T-helper 9 cell (primary cell): ENCODE measurements at places on chromosomes 4 and X.

DNA sequence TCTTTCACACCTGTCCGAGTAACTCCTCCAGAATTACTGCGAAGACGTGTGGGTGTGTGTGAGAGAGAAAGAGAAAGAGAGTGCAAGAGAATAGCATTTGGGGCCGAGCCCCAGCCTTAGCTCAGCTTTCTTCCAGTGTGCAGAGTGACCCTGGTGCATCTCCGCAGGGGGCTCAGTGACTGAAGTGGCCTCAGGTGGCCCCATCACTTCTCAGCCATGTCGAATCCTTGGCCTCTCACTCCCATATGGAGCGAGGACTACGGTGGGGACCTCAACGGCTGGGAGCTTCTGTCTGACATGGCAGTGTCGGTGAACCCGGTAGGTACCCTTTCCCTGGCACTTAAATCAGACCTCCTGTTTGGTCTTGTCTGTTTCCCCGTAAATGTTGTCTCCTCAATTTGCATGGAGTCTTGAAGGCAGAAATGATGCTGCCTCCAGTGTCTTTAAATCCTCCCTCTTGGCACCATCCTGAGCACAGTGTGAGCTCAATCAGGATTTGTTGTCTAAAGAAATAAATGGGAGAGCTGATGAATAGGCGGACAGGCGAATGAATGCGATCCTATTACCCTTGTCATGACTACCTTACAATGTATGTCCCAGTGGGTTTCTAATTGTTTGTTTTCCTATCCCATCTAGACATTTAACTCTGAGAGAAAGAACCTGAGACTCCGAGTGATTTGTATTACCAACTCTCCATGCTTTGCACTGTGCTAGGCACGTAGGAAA is 305.9 kb downstream of the AFF2 start:
- DNase-seq: no peak

DNA sequence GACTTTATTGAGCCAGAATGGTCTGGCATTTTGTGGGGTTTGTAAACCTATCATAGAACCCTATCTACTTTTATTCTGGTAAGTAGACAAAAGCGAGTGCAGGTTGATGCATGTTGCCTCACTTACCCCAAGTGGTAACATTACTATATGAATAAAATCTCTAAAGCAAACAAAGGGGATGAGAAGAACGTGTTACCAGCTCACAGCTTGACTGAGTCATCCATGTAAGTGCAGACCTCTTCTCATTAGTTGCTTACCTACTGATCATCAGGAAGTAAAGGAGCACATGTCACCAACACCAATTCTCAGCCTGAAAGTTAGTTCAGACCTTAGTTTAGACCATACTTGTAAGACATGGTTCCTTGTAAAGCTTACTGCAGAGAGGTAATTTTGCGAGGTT is 1328.3 kb downstream of the C4orf33 start:
- DNase-seq: no peak

DNA sequence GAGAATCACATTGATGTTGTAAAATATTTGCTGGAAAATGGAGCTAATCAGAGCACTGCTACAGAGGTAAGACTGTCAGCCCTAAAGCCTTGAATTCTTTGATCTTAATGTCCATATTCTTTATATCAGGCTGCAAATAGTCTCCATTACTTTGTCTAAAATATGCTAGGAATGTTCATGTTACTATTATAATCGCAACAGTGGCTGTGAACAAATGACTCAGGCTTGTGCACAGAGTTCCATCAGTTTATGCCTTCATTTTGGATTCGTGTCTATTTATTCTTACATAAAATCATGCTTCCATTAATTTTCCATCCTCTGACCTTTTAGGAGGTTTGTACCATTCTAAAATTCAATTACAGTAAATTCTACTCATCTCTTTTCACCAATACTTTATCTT is 182.7 kb downstream of the ANK2 start:
- DNase-seq: no peak

GRCh38 chrX:120549483-120550452 is 11.0 kb downstream of the CUL4B start:
- DNase-seq: no peak

- DNase-seq: no peak
Observed at GRCh38 chr4:108080747-108081146, 88.0 kb downstream of the LEF1 start.

DNA sequence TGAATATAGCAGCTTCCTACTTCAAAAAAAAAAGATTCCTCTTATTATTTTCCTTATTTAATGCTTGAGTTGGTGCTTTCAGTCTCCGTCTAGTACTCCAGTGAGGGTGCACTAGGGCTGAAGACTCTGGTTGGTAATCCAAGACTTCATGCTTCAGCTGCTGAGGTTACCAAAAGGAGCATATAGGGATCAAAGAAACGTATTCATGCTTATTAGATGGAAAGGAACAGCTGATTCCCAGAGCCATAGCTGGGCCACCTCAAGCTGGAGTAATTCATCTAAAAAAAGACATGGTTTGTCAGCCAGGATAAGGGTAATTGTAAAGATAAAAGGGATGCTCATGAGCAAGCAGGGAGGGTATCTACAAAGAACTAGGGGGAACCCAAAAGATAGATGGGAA is 131.7 kb upstream of the FAM47B start:
- no peak for DNase-seq

DNA sequence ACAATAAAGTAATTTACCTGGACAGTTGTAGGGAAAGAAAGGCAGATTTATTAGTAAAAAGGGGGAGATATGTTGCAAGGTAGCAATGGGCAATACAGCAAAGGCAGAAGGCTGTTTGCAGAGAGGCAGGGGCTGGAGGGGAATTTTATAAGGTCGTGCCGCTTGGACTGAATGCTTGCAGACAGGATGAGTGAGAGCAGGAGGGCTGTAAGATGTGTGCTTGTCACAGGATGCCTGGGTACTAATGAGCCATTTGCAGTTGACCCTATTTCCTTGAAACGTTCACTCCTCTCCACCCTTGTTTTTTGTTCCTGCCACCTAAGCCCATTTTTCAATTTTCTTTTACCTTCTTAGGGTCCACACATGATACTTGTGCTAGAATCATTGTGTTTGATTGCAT is 214.7 kb downstream of the TRAM1L1 start:
- DNase-seq: no peak

GRCh38 chr4:148448141-148448540 is 5.9 kb upstream of the NR3C2 start:
- DNase-seq: no peak

- DNase-seq: peak; percentile 6
Observed at GRCh38 chr4:107931775-107932321, 499 bp downstream of the CYP2U1 start.

GRCh38 chr4:10096201-10096977 is 20.2 kb downstream of the WDR1 start:
- peak; percentile 60 for DNase-seq

- DNase-seq: no peak
Observed at GRCh38 chr4:21512353-21512752, 436.2 kb downstream of the KCNIP4 start.

- no peak for DNase-seq
Observed at GRCh38 chr4:42371305-42372252, 25.7 kb upstream of the SHISA3 start.

DNA sequence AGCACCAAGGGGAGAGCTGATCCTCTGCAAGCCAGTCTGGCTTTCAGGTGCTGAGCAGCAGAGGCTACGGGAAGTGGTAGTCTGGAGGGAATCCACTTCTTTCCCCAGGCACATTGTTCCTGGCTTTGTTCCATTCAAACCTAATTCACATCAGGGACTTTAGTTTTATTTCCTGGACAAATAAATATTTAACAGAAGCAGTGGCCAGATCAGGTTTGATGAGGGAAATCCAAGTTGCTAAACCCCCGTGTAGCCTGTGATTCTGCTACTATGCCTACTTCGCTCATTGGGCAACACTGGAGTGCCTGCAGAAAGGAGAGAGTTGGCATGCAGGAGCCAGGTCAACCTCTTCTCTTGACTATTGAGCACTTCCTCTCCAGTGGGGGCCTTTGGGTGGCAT is 13.8 kb upstream of the STBD1 start:
- DNase-seq: no peak

DNA sequence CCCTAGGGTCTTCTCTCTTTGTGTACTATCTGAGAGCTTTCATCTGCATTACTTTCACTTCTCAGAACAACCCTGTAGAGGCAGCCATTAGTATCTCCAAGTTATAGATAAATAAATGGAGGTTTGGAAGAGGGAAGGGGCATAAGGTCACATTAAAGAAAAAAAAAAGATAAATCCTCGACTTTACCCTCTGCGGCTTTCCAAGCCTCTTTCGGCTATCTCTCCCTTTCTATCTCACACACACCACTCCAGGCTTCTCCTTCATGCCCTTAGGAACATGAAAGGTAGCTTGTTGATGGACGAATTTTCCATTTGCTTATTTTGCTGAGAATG is 660 bp upstream of the ARHGEF9 start:
- DNase-seq: no peak

DNA sequence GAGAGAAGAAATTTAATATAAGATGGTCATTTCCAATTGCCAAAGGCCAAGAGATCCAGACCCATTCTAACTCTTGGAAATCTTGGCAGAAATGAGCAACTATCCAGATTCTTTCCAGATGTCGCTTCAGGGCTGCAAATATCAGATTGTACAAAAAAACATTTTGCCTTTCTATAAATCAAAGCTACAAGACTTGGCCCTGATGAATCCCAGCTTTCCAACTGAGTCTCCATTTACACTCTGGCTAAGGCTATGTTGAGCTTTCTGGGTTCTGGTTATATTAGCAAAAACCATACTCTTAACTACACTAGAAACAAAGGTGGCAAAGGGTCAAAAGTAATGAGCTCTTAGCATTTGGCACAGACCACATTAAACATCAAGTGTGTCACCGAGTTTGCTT is 345.8 kb downstream of the OPHN1 start:
- no peak for DNase-seq

DNA sequence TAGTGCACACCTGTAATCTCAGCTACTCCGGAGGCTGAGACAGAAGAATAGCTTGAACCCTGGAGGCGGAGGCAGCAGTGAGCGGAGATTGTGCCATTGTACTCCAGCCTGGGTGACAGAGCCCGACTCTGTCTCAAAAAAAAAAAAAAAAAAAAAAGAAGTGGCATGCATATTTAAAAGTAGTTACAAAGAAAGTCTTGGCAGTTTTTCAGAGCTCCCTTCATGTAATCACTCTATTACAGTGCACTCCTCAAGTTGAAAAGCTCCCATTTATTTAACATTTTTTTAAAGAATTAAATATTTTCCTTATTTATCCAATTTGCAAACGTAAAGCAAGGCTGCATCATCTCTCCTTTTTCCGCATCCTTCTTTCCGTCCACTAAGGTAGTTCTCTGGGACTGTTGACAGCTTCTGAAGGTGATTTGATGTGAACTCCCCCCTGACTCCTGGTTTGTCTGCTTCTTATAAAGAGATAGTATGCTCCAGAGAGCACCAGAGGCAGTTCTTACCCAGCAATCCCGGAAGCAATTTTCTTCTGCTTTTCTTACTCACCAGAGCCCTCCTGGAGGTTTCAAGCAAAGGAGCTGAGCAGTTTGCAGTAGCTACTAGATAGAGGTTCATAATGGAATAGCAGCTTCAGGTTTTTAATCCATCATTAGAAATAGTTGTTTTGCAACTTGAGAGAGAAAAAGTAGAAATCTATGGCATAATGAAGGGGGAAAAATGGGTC is 151.0 kb downstream of the PALLD start:
- no peak for DNase-seq

GRCh38 chr4:1614502-1614853 is 69.6 kb downstream of the FAM53A start:
- DNase-seq: no peak

- no peak for DNase-seq
Observed at GRCh38 chr4:89299153-89299791, 8.3 kb downstream of the GPRIN3 start.

- DNase-seq: no peak
Observed at GRCh38 chr4:2341911-2342652, 76.4 kb downstream of the ZFYVE28 start.

DNA sequence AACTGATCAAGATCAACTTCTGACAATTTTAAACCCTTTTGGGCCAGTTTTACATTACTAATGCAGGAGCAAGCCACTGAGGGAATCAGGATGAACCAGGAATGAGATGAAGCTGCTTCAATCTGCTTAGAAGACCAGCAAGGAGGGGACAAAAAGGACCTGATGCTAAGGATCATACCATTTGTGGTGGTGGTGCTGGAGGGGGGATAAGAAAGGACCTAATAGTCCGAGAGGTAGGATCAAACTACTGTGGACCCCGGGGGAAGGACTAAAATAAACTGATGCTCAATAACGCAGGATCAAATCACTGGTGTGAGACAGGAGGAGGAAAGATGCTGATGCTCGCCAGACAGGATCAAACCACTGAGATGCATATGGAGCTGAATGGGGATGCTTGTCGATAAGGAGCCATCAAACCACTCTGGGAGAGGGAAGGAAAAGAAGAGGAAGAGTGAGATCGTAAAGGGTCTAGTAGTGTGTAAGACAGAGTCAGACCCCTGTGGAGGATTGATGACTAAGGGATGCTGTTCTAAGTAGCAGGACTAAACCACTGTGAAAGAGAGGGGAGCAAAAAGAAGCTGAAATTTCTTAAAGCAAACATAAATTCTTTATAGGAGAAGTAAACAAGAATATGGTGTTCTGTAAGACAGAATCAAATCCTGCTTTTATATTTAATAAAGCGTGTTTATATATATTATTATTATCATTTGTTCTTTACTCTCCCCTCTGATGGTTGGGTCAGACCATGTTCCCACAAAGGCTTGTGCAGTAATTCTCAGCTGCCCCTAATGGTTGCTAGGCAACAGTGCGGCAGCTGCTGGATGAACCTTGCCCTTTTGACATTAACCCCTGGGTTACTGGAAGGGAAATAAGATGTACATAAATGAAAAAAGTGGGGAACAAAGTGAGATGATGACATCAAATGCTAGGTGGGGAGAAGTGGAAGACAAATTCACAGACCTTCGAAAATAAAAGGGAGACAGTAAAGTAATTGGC is 432.5 kb upstream of the FGF16 start:
- no peak for DNase-seq

DNA sequence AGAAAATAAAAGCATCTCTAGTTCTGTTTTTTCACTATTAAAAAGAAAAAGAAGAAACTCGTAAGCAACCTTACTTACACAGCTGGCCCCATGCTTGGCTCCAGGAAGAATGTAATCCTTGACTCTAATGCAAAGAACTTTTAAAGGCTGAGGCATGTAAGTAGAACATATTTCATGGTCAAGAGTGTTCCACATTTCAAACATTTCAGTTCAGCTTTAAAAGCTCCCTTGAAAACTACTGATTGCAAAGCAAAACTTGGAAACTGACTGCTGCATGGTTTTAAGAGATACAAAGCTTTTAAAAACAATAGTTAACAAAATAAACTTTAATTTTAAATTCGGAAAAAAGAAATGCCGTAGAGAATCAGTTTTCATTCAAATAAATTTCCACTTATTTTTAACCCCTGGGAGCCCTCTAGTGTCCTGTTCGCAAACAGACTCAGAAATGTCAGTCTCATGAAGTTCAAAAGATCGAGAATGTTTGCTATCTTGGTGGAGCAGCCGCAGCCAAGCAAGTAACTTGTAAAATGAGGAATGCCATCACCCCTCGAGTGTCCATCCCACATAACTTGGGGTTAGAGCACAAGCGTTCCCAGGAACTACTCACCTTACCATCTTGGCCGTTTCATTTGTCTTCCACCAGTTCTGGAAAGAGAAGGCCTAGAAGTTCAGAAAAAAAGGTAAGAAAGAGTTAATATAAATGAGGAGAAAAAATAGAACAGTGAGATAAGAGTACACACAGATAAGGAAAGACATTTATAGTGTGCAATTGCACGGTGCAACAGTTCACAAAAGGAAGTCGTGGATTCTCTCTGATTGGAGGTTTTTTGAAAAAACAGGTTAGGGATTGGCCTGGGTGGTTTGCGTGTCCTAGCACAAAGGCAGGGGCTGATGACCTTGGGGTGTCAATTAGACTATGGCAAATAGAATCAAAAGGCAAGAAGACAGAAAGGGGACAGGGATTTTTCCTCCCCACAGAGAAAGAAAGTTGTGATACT is at the start of gene GASK1B:
TSS of gene GASK1B (minus strand) at position 765 of the 998 bp plus-strand sequence. CDS start 1,650 bp downstream, outside the sequence.
- DNase-seq: no peak
